ENCODE measurements at places on chromosomes 4 and X.

DNA sequence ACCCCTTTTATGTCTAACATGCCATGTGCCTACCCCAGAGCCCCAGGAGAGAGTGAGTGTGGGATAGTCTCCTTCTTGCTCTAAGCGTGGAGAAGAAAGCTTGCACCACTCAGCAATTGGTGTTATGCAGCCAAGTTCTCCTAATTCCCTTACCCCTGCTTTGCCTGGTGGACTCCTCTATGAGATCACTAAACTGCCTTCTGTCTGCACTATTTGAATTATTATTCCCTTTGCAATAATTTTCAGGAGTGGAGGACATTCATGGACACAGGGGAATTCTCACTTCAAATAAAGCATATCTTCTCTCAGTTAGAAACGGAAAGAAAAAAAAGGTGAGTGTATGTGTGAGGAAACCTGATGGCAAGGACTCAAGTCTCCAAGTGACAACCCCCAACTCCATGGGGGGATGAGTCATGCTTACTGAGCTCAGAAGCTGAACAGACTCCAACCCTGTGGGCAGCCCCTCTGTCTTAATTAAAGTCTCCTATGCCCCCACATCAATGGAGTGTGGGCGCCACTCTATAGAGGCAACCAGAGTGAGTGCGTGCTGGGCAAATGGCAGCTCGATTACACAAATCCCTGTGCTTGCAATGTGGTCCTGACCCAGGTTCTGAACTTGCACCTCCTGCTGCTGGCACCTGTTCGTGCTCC, 381.9 kb downstream of the RAB28 start:
- DNase-seq: no peak

- DNase-seq: no peak
Measured at GRCh38 chr4:130257271-130257670, 1161.3 kb downstream of the C4orf33 start.

- DNase-seq: no peak
Measured at GRCh38 chr4:109979920-109980717, 67.4 kb downstream of the EGF start.

- no peak for DNase-seq
Measured at GRCh38 chrX:133399411-133399810, 15.9 kb downstream of the GPC4 start.

DNA sequence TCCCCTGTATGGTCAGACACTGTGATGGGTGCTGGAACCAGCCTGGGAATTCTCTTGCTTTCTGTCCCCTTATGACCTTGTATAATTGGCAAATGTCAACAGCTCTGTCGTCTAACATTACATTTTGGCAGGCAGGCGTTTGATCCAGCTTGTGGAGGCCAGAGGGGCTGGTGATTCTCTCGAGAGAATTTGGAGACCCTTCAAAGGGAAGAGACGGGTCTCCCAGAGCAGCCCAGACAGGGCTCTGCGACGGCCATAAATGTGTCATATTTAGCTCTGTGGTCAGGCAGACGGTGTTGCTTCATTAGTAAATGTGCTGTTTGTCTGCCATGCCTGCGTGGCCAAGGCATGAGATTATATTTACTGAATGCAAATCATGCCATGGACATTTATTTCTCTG, 68.7 kb downstream of the SORCS2 start:
- no peak for DNase-seq

GRCh38 chrX:27889878-27890277, 82.1 kb downstream of the MAGEB10 start:
- DNase-seq: no peak

DNA sequence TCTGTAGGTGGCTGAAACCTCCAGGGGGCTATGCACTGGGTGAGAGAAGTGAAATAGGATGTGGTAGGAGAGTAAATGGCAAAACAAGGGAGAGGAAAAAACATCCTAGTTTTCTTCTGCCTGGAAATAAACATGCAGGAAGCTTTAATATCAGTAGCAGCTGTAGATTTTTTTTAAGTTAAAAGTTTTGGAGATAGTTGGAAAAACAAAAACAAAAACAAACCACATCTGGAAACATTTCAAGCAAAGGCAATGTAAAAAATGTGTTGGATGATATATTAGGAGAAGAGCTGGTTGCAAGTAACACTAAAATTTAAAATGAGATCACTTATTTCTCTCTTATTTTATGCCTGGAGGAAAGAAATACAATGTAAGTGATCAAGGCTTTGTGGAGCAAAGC, 388.0 kb downstream of the SPRY1 start:
- DNase-seq: no peak

GRCh38 chr4:122170775-122171174, 18.6 kb downstream of the BLTP1 start:
- DNase-seq: no peak

DNA sequence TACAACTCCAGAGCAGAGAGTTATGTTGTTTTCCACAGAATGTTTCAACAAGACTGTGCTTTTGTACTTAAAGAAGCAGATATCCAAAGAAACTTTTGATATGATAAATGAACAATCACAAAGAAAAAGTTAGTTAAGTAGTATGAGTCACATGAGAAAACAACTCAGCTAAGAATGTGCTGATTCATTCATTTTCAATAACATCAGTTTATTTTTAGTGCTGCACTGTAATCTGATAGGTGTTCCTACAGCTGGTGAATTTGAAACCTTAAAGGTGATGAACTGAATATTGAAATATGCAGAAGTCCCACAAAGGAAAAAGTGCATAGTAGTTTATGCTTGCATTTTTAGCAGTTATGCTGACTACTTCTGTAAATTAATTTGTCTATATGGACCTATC, 180.3 kb upstream of the TENM3 start:
- DNase-seq: no peak

DNA sequence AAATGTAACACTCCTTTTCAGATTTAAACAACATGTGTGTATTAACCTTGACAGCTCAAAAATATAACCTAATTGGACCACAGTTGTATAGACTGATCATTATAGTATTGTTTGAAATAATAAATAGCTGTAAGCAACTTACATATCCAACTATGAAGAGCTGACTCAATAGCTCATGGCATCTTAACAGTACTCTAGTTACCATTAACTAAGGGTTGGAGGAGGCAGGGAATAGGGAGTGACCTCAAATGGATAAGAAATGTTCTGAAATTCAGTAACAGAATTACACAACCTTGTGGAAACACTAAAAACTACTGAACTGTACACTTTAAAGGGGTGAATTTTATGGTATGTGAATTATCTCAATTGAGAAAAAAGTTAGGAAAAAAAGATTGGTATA, 136.5 kb upstream of the CPEB2 start:
- DNase-seq: no peak

- DNase-seq: no peak
Measured at GRCh38 chr4:48197643-48198237, 63.7 kb upstream of the TXK start.

DNA sequence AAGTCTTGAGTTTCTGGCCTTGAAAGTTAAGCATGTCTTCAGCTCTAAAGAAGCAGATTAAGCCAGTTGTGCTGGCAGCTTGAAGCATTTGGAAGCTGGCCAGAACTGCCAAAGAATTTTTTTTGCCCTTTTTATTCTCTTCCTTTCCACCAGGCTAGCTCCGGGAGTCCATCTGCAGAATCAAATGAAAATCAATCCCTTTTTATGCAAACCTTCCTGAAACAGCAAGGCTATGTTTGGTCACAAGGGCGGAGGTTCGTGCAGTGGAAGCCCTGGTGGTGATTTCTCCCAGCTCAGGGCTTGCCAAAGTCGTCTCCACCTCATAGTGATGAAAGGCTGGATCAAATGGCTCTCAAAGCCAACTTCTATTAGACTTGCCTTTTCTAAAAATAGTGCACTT, 21.6 kb upstream of the C4orf54 start:
- no peak for DNase-seq

DNA sequence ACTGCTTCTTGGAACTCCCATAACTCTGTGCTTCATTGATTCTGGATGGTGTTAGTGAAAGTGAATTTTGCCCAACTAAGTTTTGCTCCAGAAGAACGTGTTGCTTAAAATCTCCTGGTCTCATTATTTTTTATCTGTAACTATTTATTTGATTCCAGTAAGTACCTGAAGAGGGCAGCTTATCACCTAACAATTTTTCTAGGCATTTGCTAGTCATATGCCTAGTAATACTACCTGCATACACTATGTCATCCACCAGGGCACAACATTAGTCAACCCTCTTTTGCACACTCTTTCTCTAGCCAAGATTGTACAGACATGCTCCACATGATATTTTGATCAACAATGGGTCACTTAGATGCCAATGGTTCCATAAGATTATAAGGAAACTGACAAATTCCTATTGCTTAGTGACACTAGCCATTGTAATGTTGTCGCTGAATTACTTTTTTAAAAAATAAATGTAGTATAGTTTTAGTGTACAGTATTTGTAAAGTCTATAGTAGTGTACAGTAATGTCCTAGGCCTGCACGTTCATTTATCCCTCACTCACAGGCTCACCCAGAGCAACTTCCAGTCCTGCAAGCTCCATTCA, 499.9 kb upstream of the AADAT start:
- DNase-seq: no peak

- no peak for DNase-seq
Measured at GRCh38 chrX:13894888-13895565, 78.1 kb upstream of the GPM6B start.

DNA sequence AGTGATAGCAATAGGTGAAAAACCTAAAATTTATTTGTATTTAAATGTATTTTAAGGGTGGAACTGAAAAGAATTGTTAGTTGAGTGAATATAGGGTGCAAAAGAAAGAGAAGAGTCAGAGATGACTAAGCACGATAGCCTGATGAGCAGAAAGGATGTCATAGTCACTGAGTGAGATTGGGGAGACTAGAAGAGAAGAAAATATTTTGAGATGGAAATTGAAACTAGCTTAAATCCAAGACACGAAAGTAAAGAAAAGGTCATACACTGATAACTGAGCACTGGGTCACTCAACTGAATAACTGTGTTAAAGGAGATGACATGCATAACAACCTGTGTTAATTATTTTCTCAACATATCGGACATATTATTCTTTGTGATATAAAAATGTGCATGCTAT, 55.5 kb downstream of the SPANXN4 start:
- no peak for DNase-seq

GRCh38 chr4:181193131-181193930, 1049.9 kb upstream of the TENM3 start:
- DNase-seq: no peak

DNA sequence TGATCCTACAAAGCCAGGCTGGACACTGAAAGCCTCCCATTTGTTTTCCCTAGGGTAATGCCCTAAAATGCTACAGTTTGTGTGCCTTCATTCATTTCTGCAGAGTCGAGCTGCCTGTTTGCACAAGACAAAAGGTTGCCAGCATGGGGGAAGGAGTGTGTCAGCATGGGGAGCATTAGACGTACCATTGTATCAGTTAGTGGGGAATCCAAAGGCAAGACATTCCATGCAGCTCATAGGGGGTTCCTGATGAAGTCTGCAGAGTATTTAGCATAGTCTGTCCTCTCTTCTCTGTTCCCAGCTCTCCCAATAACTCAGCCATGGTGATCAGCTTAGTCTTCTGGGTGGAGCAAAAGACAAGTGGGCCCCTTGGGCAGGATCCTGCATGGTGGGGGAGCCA, 276.9 kb upstream of the PCDH7 start:
- DNase-seq: no peak

DNA sequence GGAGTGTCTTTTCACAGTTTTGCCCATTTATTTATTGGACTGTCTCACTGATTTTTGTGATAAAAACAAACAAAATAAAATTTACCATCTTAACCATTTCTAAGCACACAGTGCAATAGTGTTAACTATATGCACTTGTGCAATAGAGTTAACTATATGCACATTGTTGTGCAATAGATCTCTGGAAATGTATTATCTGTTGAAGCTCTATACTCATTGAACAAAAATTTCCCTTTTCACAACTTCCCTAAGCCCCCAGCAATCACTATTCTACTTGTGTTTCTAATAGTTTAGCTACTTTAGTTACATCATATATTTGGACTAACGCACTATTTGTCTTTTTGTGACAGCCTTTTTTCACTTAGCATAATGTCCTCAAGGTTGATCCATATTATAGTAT, 59.7 kb upstream of the BEX4 start:
- DNase-seq: no peak

DNA sequence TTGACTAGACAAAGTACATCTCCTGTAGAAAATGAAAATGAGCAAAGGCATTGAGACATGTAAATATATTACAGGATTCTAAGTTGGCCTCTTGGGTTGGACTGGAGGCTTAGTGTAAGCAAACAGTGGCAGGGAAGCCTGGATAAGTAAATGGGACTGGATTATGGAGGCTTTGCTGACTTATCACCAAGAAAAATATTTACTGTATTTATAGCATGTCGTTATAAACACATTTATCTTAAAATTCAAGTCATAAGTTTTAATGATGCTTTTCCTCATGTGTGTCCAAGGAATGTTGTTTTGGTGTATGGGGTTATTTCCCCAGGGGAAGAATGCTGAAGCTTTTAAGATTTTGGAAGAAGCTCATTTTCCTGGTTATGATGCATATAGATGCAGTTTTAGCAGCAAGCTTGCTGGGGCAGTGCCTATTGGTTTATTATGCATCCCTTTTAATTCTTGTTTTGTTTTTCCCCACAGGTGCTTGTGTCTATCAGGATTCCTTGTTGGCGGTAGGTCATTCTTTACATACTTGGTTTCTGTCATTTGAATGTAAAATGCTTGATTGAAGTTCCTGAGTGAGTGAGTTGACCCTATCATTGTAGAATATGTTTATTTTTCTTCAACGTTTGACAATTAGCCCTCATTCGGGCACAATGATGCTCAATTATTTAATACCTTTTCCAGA, 8.5 kb downstream of the FRAS1 start:
- DNase-seq: no peak

- DNase-seq: no peak
Measured at GRCh38 chr4:94634271-94634670, 123.5 kb upstream of the BMPR1B start.

DNA sequence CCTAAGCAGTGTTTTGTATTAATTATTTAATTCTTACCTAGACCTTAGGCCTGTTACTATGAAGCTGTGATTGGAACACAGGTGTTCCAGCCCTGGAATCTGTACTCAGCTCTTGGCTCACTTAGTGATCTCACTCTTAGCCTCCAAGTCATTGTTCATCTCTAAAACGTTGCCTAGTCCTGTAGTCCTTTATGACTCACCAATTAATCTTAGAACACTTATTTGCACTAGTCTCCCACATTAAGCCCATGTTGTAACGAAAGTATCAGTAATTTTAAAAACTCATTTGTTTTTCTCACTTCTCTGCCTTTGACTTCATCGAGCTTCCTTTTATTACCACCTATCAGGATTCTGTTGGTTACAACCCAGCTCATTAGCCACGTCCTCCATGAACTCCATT, 1224.7 kb upstream of the TENM3 start:
- DNase-seq: no peak

- no peak for DNase-seq
Measured at GRCh38 chr4:183202523-183202922, 103.5 kb downstream of the WWC2 start.

- DNase-seq: no peak
Measured at GRCh38 chrX:104118765-104119164, 6.4 kb downstream of the ZCCHC18 start.

DNA sequence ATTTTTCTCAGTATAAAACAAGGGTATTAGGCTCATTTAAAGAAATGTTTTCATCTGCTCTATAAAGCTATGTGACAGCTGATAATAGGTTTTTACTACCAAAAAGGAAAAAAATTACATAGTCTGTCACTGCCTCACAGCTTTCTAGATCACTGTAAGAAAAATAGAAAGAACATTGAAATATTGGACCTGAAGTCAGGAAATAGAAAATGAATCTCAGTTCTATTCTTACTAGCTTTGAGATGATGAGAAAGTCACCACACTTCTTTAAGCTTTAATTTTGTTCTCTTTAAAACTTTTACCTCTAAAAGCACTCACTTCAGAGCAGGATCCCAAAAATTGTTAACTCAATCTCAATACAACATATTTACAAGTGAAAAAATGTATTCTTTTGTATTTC, 45.3 kb upstream of the CAMK2D start:
- DNase-seq: no peak
